ENCODE measurements at places on chromosomes 5 and 9.

DNA sequence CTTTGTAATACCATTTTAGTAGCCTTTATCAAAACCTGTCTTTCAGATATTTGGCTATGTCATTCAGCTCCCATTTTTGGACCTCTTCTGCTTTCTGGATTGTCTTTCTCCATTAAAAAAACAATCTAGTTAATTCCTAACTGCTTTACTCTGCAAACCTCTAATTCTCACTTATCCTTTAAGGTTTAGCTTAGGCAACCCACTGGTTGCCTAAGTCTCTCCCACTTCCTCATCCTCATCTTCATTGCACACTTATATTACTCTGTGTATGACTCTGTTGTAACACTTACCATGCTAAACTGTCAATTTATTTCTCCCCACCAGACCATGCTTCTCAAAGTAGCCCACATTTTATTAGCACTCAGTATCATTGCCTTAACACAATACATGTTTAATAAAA, 205.0 kb upstream of the DMRTA1 start:
- DNase-seq, result no peak

GRCh38 chr5:95839658-95840057, 17.1 kb upstream of the GLRX start:
- no peak for DNase-seq

DNA sequence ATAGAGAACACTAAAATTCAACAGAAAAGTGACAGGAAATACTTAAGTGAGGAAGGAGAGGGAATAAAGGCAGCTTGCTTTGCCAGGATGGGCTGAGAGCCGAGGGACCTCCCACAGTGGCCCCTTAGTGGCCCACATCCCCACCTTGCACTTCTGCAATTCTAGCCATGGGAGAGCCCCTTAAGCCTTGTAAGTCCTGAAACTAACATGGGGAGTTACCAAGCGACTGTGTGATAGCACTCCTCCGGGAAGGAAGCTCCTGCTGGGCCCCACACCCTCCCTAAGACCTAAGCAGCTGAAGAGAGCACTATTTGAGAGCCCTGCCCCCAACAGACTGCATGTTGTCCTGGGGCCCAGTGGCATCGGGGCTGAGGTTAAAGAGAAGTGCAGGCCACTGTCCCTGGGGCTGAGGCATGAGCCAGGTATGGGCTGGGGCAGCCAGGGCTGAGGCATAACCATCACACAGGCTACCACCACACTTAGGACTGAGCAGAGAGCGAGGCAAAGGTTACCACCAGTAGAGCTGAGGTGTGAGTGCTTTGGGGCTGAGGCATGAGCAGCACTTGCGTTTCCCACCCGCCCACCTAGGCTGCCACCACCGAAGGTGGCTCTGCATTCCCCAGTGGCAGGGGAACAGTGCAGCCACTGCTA, 301.8 kb upstream of the TRPC7 start:
- DNase-seq, result no peak

GRCh38 chr9:121191235-121191634, 10.4 kb downstream of the RAB14 start:
- DNase-seq, result no peak

DNA sequence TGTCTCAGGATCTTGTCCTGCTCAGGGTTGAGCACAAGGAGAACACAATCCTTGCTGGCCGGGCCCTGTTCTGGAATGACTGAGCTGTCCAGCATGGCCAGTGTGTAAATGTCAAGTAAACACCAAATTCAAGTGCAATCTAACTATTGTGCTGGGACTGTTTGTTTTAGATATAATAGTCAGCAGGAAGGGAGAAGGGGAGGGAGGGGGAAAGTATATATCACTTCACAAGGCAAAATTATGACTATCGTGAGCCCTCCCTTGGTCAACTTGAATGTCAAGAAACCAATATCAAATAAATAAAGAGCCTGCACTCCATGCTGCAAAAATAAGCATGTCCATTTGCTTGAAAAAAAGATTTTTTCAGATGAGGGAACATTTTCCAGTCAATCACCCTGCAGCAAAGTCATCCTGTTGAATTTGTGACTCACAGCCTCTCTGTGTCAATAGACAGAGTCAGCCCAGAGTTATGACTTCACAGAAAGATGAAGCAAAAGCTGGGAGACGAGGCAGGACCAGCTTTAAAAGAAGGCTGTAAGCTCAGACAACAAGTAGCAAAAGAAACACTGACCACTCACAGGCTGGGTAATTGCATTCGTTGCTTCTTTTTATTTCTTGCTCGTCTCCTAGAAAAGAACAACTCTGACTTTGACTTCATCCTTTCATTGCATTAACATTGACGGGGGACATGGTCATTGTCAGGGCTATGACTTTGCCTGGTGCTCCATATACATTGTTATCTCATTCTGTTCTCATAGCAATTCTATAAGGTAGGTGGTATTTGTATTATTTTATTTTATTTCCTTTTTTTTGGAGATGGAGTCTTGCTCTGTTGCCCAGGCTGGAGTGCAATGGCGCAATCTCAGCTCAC, 15.3 kb upstream of the KLF4 start:
- peak; percentile 89 for DNase-seq

GRCh38 chr9:2740616-2741015, 23.3 kb downstream of the KCNV2 start:
- DNase-seq, result peak; percentile 45

DNA sequence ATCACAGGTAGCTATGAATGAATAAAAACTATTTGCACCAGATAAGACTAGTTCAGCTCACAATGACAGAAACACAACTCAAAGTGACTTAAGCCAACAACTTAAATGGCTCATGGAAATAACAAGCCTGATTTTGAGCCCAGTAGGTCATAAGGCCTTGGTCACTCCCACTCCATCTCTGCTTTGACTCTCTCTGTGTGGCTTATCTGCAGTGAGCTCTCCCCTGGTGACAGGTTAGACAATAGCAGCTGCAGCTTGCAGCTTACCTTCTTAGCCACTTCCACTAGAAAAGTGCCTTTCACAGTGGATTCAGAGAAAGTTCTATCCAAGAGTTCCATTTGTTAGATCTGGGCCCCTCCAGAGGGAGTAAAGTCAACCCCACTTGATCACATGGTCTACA, 315.7 kb downstream of the RAB3C start:
- DNase-seq, result no peak

- no peak for DNase-seq
Observed at GRCh38 chr5:177296581-177296980, 6.9 kb downstream of the RAB24 start.

DNA sequence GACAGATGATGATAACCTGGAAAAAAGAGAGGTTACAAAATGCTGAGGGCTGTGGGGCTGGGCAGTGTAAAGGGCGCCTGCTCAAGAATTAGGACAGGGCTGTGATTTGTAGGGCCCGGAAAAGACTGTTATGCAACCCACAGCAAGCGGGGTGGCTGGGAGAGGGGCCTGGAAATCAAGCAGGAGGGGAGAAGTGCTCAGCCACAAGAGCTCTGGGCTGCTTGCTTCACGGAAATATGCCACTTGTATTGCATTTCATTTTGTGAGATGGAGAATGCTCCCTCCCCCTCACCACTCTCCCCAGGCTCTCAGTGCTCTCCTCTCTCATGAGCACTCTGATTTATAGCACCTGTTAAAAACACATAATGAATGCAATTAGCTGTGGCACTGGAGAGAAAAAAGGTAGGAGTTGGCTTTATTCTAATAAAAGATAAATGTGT, 8.4 kb upstream of the HAND1 start:
- no peak for DNase-seq

- peak; percentile 8 for DNase-seq
Observed at GRCh38 chr5:172543484-172544298, 89.4 kb upstream of the SH3PXD2B start.

- no peak for DNase-seq
Observed at GRCh38 chr5:122902263-122902662, 56.9 kb downstream of the SNX24 start.

DNA sequence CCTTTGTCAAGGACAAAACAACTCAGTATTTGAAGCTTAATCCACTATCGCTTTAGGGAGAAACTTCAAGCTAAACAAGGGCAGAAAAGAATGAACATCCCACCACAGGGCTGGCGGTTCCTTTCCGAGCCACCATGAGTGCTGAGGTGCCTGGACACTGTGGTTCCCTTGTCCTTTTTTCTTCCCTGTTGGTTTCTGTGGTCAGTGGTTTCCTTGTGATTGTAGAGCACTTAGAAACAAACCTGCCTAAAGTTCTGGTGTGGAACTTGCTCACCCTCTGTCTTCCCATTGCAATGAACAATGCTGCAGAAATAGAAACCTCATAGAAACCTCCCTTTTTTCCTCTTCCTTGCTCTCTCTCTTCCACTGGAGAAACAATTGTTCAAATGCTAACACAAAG, 79.3 kb upstream of the TBC1D2 start:
- DNase-seq, result no peak

DNA sequence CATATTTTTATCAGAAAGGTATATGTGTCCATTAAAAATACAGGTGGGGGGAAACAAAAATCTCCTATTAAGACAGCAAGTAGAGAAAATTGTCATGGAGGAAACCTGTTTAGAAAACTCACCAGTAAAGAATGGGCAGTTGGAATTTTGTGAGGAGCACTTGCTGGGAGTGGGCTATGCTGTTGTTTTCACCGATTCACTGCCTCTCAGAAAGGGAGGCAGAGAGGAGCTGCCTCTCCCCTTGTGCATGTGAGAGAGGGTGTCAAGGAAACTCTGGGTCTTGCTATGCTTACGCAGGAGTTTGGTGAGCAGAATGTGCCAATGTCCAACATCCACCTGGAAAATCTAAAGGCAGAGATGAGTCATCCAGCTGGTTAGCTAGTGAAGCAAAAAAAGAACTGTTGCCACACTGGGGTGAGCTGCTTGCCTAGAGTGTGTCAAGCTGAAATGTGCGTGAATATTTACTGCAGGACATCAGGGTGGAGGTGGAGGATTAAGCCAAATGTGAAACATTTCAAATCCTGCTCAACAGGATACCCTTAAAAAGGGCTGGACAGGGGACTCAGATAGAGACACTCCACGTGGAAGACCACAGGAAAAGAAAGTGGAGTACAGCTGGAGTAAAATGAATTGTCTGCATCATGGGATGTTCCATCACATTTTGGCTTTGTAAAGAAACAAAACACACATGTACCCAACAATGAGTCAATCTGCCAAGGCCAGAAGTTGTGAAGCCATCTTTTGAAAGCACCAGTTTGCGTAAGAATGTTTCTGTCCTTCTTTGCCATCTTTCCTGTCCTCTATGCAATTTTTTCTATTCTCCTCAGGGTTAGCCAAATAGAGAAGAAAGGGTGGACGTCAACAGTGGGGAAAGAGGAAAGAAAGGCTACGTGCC, 449.7 kb upstream of the MPDZ start:
- peak; percentile 39 for DNase-seq

GRCh38 chr9:19641046-19641445, 147.8 kb downstream of the SLC24A2 start:
- DNase-seq, result no peak

- peak; percentile 68 for DNase-seq
Observed at GRCh38 chr9:20197976-20198685, 409.3 kb upstream of the SLC24A2 start.

DNA sequence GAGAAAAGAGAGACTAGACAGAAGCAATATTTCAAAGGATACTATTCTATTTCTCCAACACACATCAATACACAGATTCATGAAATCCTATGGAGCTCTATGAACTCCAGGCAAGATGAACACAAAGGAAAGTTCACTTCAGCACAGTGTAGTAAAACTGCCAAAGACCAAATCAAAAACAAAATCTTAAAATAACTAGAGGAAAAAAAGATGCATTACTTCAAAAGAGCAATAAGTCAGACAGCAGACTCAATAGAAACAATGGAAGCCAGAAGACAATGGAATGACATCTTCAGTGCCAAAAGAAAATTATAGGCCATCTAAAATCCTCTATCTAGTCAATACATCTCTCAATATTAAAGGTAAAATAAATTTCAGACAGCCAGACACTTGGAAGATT, 205.3 kb upstream of the TBC1D2 start:
- DNase-seq, result no peak

DNA sequence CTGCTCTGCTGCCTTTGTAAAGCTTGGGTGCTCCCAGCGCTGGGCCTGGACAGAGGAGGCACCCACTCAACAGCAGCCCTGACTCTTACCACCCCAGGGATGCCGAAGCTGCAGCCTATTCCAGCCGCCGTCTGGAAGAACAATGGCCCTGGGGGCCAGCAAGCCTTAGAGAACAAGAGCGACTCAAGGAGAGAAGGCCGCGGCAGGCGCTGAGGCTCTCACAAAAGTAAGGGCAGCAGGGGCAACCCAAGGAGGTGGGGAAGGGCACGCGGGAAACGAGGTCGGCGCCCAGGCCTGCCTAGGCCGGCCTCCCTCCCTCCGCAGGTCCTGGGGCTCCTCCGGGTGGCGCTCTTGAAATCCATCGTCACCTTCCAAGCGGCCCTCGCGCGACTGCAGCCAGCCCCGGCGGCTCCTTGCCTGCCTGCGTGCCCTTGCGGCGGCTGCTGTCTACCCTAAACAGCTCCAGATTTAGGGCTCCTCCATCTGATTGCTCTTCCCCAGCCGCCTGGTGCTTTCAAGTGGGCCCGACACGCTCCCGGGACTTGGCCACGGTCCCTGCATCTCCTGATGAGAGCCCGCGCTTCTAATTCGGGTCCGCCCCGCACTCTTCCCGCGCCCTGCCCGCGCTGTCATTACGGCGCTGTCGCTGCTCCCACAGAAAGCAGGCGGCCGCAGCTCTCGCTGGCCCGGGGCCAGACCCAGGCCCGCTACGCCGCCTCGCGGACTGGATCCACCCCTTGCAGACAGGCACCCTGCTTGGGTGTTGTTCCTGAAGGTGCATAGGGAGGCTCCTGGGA, 213.3 kb downstream of the SEMA6A start:
- peak; percentile 55 for DNase-seq

GRCh38 chr5:43432486-43433375, 20.5 kb upstream of the CCL28 start:
- DNase-seq, result peak; percentile 81

GRCh38 chr9:4086119-4087090, 213.5 kb downstream of the GLIS3 start:
- peak; percentile 59 for DNase-seq

GRCh38 chr5:2403296-2403695, 348.2 kb downstream of the IRX2 start:
- DNase-seq, result no peak

DNA sequence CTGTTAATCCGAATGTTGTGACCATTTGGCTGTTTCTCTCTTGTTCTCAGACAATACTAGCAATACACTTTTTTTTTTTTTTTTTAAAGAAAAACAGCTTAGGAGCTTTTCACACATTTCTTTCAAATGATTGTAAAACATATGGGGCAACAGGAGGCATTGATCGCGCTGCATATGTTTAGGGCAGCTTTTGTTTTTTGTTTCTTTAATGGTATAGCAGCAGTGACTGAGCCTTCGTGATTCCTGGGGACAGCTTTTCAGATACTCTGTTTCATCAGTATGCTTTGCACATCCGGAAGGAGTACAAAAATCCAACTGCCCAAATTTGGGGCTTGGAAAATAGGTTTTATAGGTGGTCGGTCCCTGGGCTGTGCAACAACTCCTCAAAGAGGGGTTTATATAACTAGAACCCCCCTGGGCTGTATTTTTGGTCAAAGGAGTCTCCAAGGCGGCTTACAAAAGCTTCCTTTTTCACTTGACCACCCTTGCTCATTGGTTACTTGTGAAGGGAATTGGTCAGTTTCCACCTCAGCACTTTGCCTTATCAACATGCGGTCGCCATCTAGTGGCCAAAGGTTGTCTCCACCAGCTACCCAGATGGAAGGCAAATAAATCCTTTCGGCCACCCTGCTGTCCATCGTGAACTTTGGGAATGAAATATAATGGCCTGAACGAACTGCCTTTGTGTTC, 91.8 kb downstream of the PDE6A start:
- peak; percentile 68 for DNase-seq

GRCh38 chr9:101449071-101449721, 13.6 kb upstream of the ALDOB start:
- DNase-seq, result peak; percentile 53

GRCh38 chr9:131625790-131626670, 80.7 kb downstream of the PRRT1B start:
- DNase-seq, result peak; percentile 21

All from foreskin fibroblast (primary cell).